ENCODE measurements at places on chromosomes 5 and 9.

GRCh38 chr5:139141446-139142204 lies 56.5 kb downstream of the SIL1 start:
- no peak for DNase-seq

DNA sequence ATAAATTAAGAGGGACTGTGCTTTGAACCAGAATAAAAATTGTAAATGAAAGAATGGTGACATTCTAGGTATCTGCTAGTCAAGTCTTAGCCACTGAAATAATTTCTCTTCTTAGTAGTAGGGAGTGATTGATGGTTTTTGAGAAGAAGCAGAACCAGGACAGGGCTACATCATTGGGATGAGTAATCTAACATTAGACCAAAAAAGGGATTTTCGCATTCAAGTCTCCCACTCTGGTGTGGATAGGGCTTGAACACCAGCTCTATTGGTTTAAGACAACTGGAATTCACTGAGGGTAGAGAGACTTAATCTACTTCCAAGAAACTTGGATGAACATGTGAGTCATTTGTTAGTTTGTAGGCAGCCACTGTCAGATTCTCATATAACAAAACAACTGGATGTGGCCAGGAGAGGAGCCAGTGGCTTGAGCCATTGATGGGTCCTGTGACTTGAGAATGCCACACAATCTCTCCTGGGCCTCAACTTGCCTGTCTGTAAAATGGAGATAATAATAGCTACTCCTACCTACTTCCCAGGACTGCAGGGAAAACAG lies 16.6 kb downstream of the FAT2 start:
- no peak for DNase-seq

DNA sequence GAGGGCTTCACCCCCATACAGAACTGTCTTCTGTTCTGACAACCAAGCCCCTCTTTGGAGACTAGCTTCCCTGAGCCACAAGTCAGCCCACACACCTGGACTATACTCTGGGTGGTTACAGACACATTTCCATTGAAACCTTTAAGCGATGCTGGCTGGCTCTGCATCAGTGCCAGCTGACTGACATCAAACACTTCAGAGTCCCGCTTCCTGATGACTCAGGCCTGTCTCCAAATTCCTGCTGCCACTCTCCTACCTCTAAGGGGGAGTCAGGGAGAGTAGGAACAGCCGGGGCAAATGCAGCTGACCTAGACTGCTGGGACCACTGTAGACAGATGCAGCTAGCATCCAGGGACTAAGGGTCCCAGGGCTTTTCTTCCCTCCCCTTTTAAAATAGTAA lies 59.4 kb downstream of the SIL1 start:
- peak; percentile 43 for DNase-seq

- DNase-seq = no peak
Measured at GRCh38 chr9:69696802-69697201, 24.6 kb upstream of the APBA1 start.

DNA sequence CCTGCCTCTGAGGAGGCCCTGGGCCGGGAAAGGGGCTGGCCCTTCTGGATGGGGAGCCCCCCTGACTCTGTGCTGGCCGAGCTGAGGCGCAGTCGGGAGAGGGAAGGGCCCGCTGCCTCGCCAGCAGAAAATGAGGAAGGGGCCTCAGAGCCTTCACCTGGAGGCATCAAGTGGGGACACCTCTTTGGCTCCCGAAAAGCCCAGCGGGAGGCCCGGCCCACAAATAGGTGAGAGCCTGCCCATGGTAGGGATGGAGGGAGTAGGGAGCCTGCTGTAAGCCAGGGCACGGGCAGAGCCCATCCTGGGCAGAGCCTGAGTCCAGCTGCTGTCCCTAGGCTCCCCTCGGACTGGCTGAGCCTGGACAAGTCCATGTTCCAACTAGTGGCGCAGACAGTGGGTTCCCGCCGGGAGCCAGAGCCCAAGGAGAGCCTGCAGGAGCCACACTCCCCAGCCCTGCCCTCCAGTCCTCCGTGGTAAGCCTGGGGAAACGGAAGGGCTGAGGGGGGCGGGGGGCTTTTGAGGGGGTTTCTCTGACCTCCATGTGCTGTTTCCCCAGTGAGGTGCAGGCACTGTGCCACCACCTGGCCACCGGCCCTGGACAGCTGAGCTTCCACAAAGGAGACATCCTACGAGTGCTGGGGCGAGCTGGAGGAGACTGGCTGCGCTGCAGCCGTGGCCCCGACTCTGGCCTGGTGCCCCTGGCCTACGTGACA lies 44.3 kb upstream of the TESK1 start:
- no peak for DNase-seq

GRCh38 chr9:78386348-78386747 lies 89.4 kb downstream of the PSAT1 start:
- no peak for DNase-seq

All from 8988T (cell line).